Activated T-helper 2 cell treated with anti-CD3 and anti-CD28 coated beads, Interferon-gamma antibody, Interleukin-2, Interleukin-4, amounts not matched to agents 10 μg/mL and 5 μg/mL and 100 μg/mL, durations not matched to agents 14 hours and 24 hours and 36 hours (primary cell): ENCODE measurements at places on chromosomes 11 and 22. TPM values are rescaled to one million over a fixed set of nuclear protein-coding genes. Genes with fewer than 3 reads are reported as not detected.
A peak's percentile ranks its signal among the peaks of the same experiment; 100 is the strongest.

DNA sequence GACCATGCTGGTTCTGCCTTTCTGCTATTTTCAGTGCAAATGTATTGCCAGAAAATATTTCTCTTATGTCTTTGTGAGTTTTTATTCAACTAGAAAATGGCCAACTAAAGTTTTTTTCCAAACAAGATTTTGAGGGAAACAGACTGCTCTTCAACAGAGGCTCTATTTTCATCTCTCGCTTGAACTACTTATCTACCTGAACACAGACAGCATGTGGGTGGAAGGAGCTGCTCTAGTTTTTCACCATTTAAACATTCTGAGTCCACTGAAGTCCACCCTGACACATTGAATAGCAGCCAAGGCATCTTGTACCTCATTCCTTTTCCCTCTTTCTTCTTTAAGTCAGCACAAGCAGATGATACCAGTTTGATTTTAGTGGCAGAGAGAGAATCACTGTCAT, 9.8 kb upstream of the OR9I1 start:
- H3K36me3 ChIP-seq = no peaks in the 10 kb centered on the region
- no peak overlapping the region for H3K4me3 ChIP-seq
- H3K27ac ChIP-seq = no peak overlapping the region
- DNase-seq = no peak
- no peaks in the 10 kb centered on the region for H3K27me3 ChIP-seq
- no peaks in the 10 kb centered on the region for H3K4me1 ChIP-seq

GRCh38 chr11:8099291-8099899, 18.4 kb downstream of the TUB start:
- H3K4me1 ChIP-seq = no peaks in the 10 kb centered on the region
- H3K27ac ChIP-seq = no peak overlapping the region
- DNase-seq = peak; percentile 47
- no peaks in the 10 kb centered on the region for H3K27me3 ChIP-seq
- H3K4me3 ChIP-seq = no peak overlapping the region

- H3K4me1 ChIP-seq = no peaks in the 10 kb centered on the region
- DNase-seq = no peak
- H3K4me3 ChIP-seq = no peak overlapping the region
- H3K36me3 ChIP-seq = no peaks in the 10 kb centered on the region
- H3K27me3 ChIP-seq = no peaks in the 10 kb centered on the region
Observed at GRCh38 chr11:115126092-115126491, 378.1 kb downstream of the CADM1 start.

Gene SMIM35
- 1.7 and 1.9 TPM in 2 replicates for total RNA-seq
